Stimulated activated CD4-positive, alpha-beta T cell treated with anti-CD3 and anti-CD28 coated beads, Interleukin-15, amount 100 ng/mL, for 1 hour (primary cell): ENCODE measurements at places on chromosomes 2 and 18.

GRCh38 chr18:25650201-25650941 is 298.4 kb upstream of the ZNF521 start:
- no peak for DNase-seq

GRCh38 chr2:217989221-217989948 is 13.4 kb downstream of the TNS1 start:
- no peak for DNase-seq

- peak; percentile 56 for DNase-seq
These were observed 157.8 kb downstream of the BCL2 start for GRCh38 chr18:63161761-63162195.

GRCh38 chr2:68083346-68083745 is 20.5 kb upstream of the C1D start:
- DNase-seq, result no peak

GRCh38 chr18:59470561-59471121 is 111.6 kb upstream of the LMAN1 start:
- DNase-seq, result no peak

- peak; percentile 26 for DNase-seq
These were observed 649 bp downstream of the ESCO1 start for GRCh38 chr18:21599585-21600525.

DNA sequence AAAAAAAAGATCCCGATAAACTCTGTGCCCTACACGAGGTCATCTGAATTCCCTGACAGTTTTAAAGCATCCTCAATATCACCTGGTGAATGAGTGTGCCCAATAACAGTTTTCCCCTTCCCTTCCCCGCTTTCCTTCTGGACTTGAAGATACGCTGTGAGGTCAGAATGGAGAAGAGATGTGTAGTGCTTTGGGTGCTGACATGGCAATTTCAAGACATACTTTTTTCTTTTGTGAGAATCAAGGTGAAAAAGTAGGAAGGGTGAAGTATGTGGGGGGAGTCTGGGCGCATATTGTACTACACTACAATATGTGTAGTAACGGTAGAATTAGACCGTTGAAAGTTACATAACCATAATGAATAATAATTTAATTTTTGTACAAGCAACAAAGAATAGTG is 21.7 kb downstream of the DNAJC27 start:
- no peak for DNase-seq
